ENCODE measurements at places on chromosomes 5 and 9.
A peak's percentile ranks its signal among the peaks of the same experiment; 100 is the strongest.

DNA sequence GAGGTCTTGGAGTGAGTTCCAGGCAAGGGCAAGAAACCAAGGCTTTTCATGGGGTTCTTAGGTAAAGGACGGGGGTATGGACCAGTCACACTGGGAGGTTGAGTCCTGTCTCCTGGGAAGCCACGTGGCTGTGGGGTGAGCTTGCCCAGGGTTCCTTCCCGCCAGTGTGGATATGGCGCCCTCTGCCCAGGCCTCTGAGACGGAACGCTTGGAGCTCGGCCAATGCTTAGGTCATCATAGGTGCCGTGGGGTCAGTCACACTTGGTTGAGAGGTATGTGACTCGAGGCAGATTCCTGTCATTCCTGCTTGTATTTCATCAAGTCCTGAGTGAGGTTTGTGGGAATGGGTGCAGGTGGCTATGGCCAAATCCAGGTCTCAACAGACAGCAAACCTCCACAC lies 46.2 kb downstream of the TENT4A start:
- DNase-seq, result no peak

DNA sequence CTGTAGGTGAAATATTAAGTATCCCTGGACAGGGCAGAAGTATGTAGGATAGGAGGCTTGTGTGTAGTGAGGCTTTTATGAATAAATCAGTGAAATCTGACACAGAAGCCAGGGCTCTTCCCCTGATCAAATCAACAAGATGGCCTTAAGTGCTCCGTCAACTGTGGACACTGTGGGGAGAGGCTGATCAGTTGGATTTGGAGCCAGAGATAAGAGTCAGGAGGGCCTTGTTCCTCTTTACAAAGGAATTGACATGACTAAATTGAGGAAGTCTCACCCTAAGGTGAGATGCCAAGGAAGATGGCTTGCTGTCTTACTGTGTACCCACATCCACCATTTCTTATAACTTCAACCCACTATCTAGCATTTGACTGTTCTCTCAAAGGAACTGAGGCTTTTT lies 91.6 kb upstream of the PRRC1 start:
- DNase-seq, result no peak

DNA sequence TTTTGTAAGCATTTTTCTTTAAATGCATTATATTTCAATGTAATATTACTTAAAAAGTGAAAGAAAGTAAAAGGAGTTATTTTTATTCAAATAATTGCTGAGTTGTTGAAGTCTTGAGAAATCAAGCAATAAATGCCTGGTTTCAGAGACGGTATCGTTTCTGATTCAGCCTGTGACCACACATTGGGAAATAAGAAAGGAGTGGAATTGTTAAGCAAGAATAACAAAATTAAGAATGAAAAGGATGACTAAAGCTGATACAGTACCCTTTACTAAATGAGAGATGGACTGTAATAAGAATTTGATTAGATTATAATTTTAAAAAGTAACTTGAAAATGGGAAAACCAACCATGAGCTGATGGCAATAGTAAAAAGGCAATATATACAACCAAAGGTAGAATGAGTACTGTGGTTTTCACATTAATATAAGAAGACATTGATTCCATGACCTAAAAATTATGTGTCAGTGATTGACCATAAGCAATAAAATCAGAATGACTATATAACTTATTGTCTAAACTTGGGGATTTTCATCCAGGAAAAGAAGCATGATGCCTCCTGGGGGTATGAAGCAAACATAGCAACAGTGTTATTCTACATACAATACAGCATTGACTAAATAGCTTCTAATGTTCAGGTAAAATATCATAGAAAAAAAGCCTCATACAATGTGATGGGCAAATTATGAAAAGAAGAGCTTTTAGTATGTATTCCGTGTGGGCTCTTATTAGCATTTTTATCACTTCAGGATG lies 101.9 kb upstream of the PRDM9 start:
- DNase-seq, result no peak

DNA sequence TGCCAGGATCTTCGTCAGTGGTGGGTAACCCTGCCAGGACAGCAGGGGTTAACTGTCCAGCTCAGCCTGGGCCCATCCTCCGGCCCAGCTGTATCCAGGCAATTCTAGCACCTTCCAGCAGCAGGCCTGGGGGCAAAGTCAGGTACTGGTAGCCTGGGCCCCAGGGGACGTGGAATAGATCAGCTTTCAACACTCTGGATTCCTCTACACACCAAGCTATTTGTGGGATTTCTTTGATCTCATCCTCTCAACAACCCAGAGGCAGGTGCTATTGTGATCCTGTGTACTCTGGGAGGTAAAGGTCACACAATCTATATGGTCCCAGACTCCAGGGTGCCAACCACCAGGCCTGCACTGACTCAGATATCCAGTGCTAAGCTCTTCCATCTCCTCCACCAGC lies 8.7 kb upstream of the SPOUT1 start:
- DNase-seq, result no peak

- DNase-seq, result no peak
These were observed 122.0 kb downstream of the GDNF start for GRCh38 chr5:37717613-37718431.

- DNase-seq, result no peak
These were observed 25.3 kb downstream of the SLC22A5 start for GRCh38 chr5:132394667-132395259.

DNA sequence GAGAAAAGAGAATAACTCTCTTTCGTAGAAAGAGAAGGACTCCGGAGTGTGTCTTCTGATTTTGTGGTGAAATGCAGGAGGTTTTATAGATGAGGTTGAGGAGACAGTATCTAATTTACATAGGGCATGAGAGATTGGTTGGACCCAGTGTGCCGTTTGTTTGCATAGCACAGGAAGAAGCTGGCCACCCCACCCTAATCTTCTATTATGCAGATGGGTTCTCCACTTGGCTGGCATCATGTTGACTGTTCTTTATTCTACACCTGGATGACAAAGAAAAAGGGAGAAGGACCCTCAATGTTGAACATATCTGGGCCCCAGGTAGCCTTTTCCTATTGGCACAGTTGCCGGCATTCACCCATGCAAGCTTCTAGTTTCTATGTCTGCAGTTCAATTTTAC lies 23.2 kb upstream of the MINAR2 start:
- no peak for DNase-seq

DNA sequence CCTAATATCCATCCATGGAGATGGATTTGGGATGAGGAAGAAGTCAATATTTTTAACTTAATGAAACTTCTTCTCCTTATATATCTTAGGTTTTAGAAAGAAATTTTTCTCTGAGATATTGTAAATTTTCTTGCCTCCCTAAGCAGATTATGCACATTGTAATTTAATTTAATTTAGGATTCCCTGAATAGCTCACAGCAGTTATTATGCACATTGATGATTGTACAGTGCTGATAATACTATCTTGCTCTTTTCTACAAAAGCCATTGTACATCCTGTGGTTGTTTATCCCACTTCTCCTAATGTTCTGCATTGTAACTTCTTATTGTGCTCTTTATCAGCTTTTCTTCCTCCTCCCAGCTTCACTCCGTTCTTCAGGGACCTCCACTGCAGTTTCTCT lies 410.4 kb upstream of the WWC1 start:
- no peak for DNase-seq

DNA sequence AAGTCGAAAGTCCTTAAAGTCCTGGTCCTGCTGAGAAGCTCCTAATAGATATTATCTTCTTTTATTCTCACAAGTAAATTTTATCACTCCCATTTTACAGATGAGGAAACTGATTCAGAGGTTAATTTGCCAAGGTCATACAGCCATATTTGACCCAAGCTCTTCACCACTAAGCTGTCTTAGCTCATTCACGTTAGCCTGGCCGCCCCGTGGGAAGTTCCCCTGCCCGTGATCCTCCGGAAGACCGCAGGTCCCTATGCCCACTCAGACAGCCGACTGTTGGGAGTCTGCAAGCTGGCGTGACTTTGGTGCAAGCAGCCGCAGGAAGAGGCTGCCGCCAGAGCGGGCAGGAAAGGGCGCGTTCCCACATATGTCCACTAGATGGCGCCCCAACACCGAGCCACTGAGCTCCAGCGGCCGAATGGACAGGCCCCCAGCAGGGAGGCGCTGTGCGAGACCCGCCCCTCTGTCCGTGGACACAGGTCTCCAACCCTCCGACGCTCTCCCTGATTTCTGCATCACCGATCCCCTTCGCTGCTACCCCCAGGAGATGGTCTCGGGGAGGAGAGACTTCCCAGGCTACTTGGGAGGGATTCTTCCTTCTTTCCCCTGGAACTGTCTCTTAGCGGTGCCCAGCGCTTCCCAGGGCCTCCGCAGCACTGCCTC lies 10.0 kb upstream of the ARAP3 start:
- DNase-seq, result peak; percentile 83

- DNase-seq, result no peak
These were observed 150.9 kb downstream of the ISOC1 start for GRCh38 chr5:129245489-129245888.

DNA sequence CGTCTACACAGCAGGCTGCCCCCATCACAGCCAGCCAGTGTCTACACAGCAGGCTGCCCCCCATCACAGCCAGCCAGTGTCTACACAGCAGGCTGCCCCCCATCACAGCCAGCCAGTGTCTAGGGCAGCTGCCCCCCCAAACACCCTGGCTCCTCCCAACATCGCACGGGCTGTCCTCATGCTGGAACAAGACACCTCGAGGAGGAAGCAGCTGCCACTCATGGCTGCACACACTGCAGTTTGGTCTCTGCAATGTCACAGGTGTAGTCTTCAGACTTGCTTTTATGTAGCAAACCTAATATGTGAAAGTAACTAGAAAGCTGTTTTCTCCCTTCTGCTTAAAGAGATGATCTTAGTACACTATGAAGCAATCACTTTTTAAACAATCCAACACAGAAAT lies 9.7 kb downstream of the LRRC14B start:
- DNase-seq, result no peak

DNA sequence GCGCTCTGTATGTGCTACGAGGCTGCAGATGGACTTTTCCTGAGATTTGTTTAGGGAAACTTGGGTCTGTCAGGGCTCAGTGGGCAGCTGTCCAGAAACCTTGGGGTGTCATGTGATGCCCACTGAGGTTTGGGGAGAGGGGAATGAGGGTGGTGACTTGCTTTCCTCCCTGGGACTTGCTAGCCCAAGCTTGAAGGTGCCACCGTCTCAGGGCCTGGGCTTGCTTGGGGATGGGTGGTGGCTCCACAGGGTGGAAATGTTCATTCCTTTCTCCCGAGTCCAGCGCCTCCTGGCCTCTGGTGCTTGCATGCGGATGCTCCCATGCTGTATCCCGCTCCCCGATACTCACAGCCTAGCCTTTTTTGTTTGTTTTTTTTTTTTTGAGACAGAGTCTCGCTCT lies 33.3 kb downstream of the ZNF618 start:
- no peak for DNase-seq

DNA sequence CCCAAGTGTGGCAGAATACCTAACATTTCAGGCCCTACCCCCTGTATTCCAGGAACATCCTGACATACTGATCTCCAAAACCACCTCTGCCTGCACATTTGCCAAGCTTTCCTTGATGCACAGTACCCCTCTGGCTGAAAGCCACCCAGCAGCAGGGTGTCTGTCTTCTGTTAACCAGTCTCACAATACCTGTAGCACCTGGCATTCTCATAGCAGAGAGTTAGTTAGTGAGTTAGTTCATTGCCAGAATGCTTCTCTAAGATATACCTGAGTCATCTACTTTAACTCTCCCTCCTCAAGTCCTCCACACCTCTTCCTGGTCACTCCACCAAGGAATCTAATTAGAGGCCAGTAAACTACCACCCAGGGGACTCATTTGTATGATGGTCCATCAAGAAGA lies 46.1 kb upstream of the IL7R start:
- DNase-seq, result no peak

DNA sequence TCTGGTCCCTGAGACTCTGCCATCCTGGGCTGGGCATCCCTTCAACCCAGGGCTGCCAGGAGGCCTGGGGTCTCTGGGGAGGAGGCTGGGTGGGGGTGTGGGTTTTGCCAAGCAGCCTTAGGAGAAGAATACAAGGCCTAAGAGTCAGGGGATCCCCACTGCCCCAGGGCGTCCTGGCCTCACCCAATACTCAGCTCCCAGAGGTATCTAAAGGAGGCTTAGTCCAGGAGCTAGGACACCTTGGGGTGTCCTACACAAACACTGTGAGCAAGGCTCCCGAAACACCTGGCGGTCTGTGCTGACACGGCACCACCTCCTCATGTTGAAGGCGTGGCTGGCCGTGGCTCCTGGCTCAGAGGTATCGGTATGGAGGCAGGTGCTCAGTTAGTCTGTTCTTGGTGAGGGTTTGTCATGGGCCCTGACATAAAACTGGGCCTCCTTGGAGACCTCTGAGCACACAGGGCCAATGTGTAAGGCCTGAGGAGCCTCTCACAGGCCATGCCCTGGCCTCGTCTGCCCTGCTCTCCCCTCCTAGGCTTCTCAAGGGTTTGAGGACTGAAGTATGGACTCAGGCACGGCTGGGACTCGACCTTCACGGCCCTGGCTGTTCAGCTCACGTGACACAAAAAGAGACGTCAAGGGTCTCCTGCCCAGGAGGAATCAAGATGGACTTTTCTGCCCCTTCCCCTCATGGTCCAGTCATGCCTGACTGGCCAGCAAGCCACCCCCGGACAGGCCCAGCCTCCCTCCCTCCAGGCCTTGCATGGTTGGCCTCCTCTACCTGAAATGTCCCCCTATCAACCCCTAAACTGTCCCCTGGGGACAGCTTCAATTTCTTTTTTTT lies 277.3 kb downstream of the FSTL4 start:
- no peak for DNase-seq

DNA sequence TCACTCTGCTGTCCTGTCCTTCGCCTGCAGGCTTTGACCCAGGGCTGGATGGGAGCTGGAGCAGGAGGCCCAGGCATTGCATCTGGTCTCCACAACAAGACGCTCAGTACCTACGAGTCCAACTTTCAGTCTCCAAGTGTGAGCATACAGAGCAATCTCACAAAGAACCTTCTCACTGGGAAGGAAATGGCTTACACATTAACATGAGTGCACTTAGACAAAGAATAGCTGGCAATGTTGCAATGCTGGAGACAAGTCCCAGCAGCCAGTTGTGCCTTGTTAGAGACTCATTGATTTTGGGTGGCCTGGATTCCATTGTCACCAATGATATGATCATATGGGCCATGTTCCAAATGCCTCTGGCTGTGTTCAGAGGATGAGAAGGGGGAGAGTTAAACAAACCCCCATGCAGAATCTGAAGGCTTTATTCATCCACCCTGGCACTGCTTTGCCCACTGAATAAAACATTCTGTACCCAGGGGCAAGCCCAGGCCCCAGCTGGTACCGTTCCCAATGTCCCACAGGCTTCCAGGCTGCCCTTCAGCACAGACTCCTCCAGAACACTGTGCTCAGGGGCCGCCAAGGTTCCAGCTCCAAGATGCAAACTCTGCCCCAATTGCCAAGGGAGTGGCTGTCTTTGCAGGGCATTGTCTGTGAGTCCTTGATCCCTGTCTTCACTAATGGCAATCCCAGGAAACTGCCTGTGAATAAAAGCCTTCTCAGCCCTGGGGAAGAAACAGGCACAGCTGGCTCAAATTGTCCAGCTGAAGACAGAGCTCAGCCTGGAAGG lies 185.5 kb downstream of the HSD17B3 start:
- peak; percentile 87 for DNase-seq

DNA sequence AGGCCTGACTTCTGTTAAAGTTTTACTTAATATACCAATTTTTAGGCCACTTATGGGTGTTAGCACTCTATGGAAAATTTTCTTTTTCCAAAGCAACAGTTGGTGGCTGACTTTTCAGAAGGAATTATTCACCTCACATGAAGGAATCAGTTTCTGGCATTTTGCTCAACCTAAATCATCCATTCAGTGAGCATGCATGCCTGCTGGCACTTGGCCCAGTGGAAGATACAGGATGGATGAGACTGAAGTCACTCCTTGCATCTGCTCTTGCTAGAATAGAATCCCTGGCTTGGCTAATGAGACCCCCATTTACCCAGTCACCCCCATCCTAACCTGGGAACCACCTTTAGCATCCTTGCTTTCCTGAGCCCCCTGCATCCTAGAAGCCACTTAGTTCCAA lies 131.7 kb downstream of the WDR41 start:
- DNase-seq, result no peak

Measured in dorsolateral prefrontal cortex (tissue), 122 donors.